ENCODE measurements at places on chromosomes 4 and X.

GRCh38 chr4:168835880-168836454 is 174.1 kb downstream of the CBR4 start:
- no peak for DNase-seq

DNA sequence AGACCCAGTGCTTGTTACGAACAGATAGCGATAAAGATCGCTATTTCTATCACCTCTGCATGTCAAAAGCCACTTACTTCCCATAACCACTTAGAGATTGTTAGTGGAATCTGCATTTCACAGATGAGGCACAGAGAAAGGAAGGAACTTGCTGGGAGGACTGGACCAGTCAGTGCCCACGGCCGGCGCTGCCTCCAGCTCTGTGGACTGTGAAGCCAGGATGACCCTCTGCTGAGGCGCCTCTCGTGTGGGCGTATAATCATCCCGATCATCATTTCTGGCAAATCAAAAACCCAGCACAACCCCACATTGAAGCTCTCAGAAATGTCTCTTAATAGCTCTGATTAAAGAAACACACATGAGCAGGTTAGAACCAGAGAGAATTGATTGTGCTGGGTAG is 61.5 kb upstream of the ADRA2C start:
- no peak for DNase-seq

GRCh38 chrX:1554469-1555210 is 17.7 kb upstream of the P2RY8 start:
- DNase-seq = no peak

GRCh38 chr4:124322234-124323065 is 390.1 kb downstream of the ANKRD50 start:
- peak; percentile 40 for DNase-seq

DNA sequence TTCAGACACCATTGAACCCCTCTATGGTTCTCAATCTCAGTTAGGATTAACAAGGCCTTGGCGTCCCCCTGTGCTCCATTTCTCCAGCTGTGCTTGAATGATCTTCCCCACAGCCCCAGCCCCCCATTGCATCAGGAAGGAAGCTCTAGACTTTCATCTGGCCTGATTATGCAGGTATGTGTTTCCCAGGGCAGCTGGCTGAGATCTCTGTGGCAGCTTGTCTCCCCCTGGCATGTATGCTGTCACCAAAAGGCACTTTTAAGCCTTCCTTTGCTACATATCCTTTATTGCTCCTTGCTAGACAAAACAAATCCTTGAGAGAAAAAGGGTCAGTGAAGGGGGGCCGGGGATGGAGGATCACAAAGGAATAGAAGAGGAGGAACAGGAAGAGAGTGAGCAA is 1056.0 kb upstream of the SLIT2 start:
- DNase-seq = no peak

DNA sequence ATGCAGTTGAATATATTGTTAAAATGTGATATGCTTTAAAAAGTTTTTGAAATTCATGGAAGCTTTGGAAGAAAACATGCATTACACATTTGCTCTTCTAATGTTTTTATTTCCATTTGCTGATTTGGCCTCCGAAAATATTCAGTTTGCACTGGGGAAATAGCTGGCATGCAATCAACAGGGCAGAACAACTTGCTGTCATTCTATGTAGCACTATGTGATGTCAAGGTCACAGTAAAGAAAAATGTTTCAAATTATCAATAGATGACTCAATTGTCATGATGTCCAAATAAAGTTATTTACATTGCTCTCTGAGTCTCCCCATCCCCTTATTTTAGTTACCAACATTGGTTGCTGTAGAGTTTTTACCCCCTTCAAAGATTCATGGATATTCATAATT is 119.2 kb downstream of the TLL1 start:
- no peak for DNase-seq

DNA sequence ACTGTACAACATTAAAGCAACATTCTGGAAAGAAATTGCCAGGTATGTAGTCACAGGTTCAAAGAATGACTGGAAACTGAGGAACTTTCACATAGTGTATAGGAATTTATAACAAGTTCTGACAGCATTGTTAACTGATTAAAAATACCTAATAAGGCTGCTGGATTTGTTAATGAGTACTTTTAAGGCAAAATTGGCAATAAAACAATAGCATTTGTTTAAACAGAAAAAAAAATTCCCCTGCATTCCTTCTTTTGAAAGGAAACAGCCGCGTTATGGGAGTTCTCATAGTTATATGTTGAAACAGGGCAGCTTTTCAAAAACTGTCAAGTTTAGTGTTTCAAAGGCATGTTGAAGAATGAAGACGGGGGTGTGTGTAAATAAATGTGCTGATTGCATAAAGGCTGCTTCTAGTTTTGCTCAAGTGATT is 282.5 kb upstream of the FAT1 start:
- DNase-seq = no peak

- peak; percentile 56 for DNase-seq
These were observed 951 bp downstream of the SH3BP2 start for GRCh38 chr4:2793586-2794485.

DNA sequence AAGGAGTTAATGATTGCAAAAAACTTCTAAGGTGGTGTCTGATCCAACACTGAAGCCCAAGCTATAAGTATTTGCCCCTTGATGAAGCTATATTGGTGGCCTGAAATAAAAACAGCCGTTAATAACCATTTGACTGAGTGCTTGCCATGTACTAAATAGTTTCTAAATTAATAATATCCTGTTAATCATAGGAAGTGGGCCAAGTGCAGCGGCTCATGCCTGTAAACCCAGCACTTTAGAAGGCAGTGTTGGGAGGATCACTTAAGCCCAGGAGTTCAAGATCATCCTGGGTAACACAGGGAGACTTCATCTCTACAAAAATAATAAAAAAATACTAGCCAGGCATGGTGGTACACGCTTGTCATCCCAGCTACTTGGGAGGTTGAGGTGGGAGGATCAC is 8.3 kb downstream of the NDP start:
- no peak for DNase-seq

- no peak for DNase-seq
These were observed 102.8 kb downstream of the GLUD2 start for GRCh38 chrX:121150217-121150616.

GRCh38 chr4:28879178-28879577 is 1841.0 kb upstream of the PCDH7 start:
- DNase-seq = no peak

DNA sequence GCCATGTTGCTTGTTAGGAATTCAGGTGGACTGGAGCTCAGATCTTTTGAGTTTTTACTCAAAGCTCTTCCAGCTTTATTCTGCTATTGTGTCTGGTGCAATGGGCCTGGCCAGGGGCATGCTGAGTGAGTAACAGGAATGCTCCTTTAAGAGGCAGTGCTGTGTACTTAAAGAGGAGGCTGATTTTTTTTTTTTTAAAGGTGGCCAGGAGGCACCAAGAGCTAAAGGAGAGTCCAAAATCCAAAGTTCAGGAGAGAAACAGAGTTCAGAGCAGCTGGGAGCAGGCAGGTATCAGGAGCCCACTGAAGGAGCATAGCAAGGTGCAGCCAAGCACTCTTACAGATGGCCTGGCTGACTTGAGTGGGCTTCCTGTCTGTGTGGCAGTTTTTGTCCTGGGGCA is 178.7 kb downstream of the FMR1NB start:
- DNase-seq = no peak

DNA sequence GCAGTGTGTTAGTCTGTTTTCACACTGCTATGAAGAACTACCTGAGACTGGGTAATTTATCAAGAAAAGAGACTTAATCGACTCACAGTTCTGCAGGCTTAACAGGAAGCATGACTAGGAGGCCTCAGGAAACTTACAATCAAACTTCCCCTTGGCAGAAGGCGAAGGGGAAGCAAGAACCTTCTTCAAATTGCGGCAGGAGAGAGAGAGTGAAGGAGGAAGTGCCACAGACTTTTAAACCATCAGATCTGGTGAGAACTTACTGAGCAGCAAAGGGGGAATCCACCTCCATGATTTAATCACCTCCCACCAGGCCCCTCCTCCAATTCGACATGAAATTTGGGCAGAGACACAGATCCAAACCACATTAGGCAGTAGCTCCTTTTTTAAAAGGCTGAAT is 59.2 kb upstream of the LEF1 start:
- no peak for DNase-seq

- DNase-seq = peak; percentile 2
These were observed 689 bp upstream of the NHSL2 start for GRCh38 chrX:71909956-71910355.

- peak; percentile 88 for DNase-seq
These were observed 114.0 kb downstream of the RBM47 start for GRCh38 chr4:40515398-40516293.

DNA sequence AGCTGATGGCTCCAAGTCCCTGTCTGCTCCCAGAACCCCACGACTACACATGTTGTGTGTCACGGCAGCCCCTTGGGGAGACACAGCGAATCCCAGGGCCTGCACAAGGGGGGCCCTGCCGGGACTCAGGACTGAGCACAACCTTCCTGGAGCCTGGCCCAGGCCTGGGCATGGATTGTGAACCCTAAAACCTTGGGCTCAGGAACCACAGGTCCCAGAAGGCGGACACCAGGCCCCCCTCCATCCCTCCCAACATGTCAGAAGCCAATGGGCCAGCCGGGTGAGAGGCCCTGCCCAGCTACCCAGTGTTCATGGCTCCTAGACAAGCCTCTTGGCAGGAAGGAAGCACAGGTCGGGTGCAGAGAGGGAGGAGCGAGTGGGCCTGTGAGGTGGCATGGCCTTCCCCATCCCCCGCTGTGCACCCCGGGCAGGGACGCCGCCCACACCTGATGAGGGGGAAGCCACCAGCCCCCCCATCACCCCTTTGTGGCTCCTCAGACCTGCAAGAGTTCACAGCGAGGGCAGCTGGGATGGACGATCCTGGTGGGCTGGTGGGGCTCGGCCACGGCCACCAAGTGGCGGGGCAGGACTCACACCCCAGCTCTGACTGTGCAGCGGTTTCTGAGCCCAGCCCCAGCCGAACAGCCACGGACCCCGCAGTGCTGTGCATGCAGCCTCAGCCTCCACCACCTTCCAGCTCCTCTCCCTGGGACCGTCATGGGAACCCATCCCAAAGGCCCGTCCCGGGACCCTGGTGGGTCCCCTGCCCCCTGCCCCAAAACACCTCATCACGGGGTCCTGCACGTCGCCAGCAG is 3.7 kb downstream of the PDE6B start:
- DNase-seq = no peak

- DNase-seq = peak; percentile 81
These were observed 114.0 kb upstream of the ENPEP start for GRCh38 chr4:110361921-110362320.

DNA sequence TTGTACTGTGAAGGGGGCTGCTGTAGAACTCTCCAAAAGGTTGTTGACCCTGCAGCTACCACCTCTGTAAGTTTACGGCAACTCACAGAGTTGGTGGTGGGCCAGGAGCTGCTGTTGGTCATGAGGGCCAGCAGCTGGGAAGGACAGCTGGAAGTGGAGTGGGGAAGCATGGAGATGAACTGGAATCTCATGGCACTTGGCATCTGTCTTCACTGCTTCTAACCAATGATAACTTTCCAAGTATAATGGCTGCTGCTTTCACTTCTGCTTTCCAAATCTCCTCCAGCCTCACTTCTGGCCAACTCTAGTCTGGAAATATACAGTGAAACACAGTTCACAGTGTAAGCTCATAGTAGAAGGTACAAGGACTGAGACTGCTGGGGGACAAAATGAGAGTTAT is 126.5 kb upstream of the INTU start:
- DNase-seq = no peak

DNA sequence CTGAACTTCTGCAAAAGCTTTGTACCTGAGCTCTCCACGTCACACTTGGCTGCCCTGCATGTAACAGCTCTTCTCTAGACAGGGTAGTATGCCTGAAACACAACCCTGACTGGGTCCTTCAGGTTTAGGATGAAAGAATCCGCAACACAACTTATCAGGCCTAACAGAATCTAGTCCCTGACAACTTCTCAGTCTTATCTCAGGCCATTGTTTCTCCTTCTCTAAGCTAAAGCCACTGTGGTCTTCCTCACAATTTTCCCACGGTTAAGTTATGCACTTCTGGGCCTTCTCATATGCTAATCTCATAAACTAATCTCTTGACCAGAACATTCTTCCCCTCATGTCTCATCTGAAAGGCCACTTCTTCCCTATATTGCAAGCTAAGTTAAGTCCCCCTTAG is 10.8 kb upstream of the TMPRSS11B start:
- no peak for DNase-seq

- DNase-seq = no peak
These were observed 126.1 kb downstream of the EIF4E start for GRCh38 chr4:98802770-98803198.

- DNase-seq = no peak
These were observed 349.0 kb downstream of the MID1IP1 start for GRCh38 chrX:39150220-39150619.

DNA sequence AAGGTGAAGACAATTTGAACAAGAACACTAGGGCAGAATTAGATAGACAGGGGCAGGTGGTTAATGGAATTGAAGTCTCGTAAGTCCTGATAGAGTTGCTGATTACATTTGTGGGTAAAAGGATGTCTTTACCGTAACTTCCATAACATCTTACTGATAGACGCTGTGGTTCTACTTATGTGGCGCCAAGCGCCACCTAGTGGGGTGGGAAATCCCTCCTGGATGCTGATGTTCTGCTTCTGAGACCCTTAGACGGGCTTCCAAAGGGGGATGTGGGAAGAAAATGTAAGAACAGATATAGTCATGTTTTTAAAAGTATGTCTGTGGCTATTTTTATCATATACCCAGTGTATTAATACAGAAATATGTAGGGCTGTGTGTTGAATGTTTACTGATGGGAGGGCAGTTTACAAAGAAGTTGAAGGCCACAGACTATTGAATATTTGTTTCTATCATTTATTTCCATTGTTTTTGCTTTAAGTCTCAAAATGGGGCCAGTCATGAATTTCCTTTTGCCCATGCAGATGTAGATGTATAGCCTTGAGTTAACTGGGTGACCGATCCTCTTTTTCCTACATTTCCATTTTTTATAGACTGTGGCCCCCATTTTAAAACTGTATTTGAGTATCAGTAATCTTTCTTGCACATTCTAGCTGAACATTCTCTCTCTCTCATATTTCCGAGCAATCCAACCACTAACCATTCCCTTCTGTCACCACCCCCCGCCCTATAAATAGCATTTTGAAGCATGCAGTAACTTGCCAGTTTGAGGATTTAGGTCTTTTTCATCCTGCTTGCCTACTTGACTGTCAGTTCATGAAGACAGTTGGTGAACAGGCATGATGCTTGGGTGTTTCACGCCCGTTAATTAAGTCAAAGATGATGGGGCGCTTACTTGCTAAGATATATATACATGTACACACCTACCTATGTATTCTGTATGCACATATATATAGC is 12.1 kb upstream of the TLR8 start:
- peak; percentile 8 for DNase-seq

GRCh38 chr4:170931321-170931720 is 841.6 kb upstream of the AADAT start:
- DNase-seq = no peak

DNA sequence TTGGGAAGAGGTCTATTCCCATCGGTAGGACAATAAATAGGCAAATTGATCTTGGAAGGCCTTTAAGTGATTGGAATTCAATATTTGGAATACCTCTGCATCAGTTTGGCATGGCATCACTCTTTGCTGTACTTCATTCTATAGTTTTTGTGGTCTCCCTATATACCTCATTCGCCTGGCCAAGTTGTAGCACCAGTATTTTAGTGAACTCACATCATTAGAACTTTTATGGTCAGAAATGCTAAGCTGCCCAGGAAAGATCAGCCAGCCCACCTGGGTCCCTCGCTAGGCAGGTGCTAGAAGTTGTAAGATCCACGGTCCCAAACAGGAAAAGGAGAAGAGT is 40.3 kb downstream of the ZCCHC13 start:
- DNase-seq = no peak

GRCh38 chrX:135112743-135113142 is 7.6 kb downstream of the ETDB start:
- no peak for DNase-seq

GRCh38 chr4:133102612-133103409 is 46.3 kb upstream of the PCDH10 start:
- no peak for DNase-seq

- no peak for DNase-seq
These were observed 46.5 kb downstream of the HADH start for GRCh38 chr4:108036213-108036612.

Data from ACHN (cell line).